ENCODE measurements at places on chromosomes 13 and 19.

- no peak for DNase-seq
Observed at GRCh38 chr19:33774751-33775150, 21.9 kb upstream of the KCTD15 start.

GRCh38 chr13:106474912-106475311 is 60.5 kb downstream of the EFNB2 start:
- DNase-seq: no peak

- no peak for DNase-seq
Observed at GRCh38 chr13:46738055-46738454, 58.9 kb downstream of the ESD start.

DNA sequence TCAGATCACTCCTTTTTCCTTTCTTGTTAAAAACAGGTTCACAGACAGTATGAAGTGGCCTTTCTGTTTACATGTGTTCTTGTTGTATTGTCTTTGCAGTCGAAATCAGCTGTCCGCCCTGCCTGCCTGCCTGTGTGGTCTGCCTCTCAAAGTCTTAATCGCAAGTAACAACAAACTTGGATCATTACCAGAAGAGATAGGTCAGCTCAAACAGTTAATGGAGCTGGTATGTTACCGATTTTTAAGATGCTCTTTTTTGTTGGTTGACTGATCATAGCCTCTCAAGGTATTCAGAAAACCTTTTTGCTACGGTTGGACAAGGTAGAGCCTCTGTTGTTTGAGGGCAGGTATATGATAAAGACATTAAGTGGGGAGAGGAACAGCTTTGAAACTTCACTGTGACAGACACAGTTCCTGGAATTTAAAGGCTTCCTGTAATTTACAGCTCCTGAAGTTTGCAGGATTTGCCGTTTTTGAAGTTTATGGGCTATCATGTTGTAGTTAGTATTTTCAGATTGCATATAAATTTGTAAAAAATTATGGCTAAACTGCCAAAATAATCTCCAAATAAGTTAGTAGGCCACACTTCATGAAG is 116.1 kb downstream of the LRCH1 start:
- DNase-seq: peak; percentile 17

GRCh38 chr13:22740264-22740663 is 440.5 kb upstream of the SGCG start:
- DNase-seq: no peak

DNA sequence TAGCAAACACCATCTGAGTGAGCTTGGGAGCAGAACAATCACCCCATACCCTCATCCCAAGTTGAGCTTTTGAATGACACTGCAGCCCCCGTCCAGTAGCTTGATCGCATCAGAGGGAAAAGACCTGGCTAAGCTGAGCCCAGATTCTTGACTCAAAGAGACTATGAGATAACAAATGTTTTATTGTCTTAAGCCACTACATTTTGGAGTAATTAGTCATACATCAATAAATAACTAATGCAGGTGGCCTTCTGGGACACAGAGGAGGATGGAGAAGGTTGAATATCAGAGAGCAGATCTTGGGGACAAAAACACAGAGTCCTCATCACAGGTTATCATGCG is 24.6 kb upstream of the IGSF23 start:
- DNase-seq: no peak

- DNase-seq: no peak
Observed at GRCh38 chr13:36897054-36897616, 22.9 kb downstream of the SMAD9 start.

DNA sequence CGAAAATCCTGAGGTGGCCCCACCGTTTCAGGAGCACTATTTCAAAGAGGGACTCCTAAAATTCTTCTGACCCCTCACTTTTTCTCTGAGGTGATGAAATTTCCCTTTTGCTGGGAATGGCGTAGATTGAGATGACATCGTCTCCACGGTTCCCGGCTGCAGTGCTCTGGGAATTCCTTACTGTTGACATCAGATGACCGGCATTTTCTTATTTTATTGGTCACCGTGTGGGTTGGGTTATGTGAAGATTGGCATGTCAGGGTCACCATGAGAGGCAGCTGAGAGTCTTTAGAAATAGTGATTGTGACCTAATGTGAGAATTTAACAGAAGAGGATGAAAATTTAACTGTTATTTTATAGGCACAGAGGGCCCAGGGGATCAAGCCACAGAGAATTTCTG is 356.7 kb downstream of the FGF9 start:
- DNase-seq: no peak

DNA sequence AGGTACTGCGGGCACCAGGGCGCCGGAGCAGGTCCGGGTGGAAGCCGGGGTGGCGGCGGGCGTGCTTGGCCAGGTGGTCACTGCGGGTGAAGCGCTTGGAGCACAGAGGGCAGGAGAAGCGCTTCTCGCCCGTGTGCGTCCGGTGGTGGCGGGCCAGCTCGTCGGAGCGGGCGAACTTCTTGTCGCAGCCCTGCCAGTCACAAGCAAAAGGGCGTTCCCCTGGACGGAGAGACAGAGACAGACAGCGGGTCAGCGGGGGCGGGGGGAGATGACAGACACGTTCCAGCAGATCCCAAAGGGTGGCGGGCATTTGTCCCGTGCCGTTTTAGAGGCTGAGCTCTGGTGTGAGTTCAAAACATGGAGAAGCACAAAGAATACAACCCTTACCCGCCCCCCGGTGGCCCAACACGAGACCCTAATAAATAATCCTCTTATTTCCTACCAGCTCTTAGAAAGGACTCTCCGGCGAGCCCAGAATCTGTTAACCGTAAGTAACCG is 6.3 kb upstream of the REXO1 start:
- DNase-seq: no peak

DNA sequence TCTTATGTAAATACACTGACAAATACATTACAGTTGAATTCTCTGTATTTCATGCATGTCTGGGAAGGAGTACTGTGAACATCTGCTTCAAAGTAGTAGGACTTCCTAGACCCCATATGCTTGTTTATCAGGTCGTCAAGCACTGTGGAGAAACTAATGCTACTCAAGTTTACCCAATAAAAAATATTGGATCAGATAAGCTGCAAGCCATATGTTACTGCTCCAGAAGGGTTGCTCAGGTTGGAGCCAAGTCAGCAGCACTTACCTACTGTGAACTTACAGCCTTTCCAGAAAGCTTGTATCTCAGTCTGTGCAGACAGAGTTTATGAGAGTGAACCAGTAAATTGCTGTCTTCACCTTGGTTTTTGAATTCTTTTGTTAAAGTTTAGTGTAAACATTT is 36.2 kb downstream of the SLAIN1 start:
- DNase-seq: peak; percentile 62

- no peak for DNase-seq
Observed at GRCh38 chr13:94329754-94330551, 149.5 kb downstream of the DCT start.

DNA sequence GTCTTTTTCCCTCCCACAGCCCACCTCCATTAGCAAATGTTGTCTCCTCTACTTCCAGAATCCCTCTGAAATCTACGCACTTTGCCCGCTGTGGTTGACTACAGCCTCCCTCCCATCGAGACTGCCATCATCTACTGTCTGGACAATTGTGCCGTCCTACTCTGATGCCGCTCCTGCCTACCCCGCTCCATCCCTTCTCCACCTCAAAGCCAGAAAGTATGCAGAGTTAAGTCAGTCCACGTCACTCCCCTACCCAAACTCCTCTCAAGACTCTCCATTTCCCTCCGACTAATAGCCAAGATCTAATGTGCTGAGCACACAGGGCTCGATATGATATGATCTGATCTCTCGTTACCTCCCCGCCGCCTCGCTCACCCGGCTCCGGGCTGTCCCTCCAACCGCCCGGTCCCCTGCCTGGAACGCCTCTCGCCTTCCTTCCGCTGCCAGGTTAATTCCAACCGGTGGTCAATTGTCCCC is 556 bp downstream of the CACTIN start:
- no peak for DNase-seq

DNA sequence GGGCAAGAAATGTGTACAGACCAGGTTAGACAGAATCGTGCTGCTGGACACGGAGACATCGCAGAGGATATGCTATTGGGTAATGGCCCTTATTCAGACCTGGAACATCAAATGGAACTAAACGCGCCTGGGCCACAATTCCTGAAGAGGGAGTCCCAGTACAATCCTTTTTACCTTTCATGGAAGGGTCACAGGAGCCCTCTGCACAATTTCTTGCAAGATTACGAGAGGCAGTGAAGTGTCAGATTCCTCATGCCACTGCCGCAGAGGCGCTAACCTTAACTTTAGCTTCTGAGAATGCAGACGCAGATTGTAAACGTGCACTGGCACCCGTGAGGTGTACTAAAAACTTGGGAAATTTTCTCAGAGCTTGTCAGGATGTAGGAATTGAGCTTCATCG is 18.1 kb downstream of the CLEC4M start:
- DNase-seq: no peak

GRCh38 chr19:843180-843835 is 2.5 kb downstream of the PRTN3 start:
- no peak for DNase-seq

GRCh38 chr19:1941146-1942077 is at the start of gene CSNK1G2:
Gene CSNK1G2 (plus strand): TSS chr19:1941172. CDS start chr19:1969773, 28,601 bp downstream.
- no peak for DNase-seq

- DNase-seq: no peak
Observed at GRCh38 chr13:50810998-50811397, 32.5 kb downstream of the DLEU7 start.

GRCh38 chr19:18699403-18700054 is 16.0 kb downstream of the CRTC1 start:
- DNase-seq: no peak

DNA sequence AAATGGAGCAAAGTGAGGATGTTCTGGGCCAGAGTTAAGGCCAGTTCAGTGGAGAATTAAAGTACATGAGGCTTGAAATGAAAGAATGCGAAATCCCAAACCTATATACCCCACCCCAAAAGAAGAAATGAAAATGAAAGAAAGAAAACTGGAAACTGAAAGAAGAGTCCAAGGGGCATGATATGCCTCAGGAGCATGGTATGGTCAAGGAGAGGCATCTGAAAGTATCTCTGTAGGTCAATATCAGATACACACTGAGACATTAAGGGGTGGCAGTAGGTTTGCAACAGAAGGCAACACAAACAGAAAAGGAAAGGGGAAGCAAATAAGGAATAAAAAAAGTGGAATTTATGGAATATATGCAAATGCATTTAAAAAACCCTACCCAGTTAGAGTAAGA is 166.5 kb downstream of the COG6 start:
- no peak for DNase-seq

DNA sequence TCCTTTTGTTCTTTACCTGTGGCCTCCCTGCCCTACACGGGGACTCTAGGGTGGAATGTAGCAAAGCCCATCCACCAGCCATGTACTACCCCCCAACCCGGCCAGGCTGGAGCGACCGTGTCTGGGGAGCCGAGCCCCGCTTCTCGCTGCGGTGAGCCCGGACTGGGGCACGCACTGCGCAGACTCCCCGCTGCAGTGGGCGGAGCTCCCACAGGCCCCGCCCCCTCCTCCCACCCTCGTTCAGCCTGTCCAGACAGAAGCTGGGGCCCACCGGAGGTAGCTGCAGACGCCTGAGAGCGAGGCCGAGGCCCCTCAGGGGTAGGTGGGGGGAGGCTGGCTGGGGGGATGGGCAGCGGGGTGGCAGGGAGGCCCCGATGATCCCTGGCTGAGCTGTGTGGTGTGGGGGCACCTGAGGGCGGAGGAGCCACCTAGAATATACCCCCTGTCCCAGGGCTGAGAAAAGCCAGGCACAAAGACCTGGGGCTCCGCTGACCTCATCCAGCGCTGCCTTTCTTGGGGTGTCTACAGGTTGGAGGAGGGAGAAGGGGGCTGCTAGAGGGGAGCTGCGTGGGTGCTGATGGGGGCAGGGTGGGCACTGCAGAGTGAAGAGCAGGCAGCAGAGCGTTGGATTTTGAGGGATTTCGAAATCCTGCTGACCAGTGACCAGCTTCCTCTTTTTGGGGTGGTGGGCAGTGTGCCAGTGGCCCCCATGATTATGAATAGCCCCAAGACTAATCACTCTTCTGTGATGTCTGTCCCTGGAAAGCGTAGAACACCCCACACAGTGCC is 17.3 kb downstream of the PLD3 start:
- peak; percentile 93 for DNase-seq

- DNase-seq: no peak
Observed at GRCh38 chr19:55766466-55766865, 2.5 kb upstream of the RFPL4AL1 start.

All from cerebellum (tissue), 4 donors.